ENCODE measurements at places on chromosomes 2 and 18.

- no peak for DNase-seq
Measured at GRCh38 chr2:240791221-240791800, 28.7 kb downstream of the KIF1A start.

DNA sequence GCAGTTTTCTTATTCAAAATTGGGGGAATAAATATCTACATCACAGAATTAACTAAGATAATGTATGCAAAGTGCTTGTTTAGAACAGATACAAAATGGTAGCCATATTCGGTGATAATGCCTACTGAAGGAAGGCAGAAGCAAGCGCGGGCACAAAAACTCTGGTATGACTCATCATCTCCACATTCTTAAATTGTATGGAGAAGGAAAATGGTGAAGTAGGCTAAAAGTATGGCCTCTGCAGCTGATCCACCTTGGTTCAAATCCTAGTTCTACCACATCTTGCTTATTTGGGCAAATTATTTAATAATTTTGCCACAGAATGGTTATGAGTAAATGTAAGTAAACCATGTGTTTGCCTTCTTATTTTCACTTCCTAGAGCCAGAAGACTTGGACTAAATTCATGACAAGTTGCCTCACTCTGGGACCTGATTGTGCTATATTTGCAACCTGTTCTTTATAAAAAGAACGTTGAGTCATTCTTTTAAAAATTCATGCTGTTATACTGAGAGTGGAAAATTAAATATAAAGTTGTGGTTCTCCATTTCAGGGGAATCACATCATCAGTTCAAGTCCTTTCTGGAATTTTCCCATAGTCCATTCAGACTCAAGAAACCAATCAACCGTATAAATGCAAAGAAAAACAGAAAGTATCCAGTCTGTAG is 9.0 kb upstream of the CDK15 start:
- DNase-seq, result no peak

DNA sequence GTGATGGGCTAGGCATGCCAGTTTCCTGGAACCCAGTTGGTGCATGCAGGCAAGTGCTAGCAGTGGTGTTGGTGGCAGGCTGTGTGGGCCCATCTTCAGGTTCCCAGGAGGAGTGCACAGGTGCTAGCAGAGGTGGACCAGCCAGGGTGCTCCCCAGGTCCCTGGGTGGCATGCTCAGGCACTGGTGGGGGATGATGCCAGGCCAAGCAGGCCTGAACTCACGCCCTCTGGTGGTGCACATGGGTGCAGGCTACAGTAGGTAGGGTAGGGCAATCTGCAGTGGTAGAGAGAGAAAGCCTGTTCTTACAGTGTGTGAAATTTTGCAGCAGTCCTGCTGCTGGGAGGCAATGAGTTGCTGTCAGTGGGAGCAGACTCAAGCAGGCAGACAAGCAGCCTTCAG is 1651.8 kb downstream of the DPP10 start:
- no peak for DNase-seq

DNA sequence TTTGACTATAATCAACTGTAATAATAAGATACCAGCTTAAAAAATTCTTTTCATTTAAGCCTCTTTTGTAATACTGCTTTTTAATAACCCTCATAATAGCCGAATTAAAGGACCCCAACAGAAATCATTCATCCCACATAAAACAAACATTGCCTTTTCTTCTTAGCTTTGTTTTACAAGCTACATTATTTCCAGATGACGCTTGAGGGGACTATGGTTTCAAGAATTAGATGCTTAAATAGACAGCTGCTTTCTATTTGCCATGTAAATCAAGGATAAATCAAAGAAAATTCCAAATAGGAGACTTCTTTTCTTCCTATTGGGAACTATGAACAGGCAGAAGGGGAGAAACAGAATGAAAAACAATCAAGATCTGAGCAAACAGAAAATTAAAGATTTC is 200.7 kb upstream of the SMAD7 start:
- DNase-seq, result no peak

DNA sequence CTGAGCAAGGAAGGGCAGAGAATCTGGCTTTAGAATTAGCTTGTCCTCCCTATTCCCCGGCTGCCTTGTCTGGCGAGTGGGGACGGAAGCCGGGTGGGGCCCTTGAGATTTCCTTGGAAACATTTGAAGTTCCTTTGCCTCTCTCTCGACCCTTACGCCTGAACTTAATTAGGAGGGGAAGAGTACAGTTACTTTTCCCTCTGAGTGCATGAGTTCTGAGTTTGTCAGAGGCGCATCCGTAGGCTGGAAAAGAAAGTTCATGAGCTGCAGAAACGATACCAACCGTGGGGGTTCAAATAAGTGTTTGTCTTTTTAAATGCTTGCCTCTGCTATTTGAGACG is 468 bp downstream of the PIKFYVE start:
- no peak for DNase-seq

- no peak for DNase-seq
Measured at GRCh38 chr2:7023542-7023941, 106.3 kb downstream of the RNF144A start.

- DNase-seq, result no peak
Measured at GRCh38 chr2:104599787-104600510, 254.0 kb upstream of the POU3F3 start.

DNA sequence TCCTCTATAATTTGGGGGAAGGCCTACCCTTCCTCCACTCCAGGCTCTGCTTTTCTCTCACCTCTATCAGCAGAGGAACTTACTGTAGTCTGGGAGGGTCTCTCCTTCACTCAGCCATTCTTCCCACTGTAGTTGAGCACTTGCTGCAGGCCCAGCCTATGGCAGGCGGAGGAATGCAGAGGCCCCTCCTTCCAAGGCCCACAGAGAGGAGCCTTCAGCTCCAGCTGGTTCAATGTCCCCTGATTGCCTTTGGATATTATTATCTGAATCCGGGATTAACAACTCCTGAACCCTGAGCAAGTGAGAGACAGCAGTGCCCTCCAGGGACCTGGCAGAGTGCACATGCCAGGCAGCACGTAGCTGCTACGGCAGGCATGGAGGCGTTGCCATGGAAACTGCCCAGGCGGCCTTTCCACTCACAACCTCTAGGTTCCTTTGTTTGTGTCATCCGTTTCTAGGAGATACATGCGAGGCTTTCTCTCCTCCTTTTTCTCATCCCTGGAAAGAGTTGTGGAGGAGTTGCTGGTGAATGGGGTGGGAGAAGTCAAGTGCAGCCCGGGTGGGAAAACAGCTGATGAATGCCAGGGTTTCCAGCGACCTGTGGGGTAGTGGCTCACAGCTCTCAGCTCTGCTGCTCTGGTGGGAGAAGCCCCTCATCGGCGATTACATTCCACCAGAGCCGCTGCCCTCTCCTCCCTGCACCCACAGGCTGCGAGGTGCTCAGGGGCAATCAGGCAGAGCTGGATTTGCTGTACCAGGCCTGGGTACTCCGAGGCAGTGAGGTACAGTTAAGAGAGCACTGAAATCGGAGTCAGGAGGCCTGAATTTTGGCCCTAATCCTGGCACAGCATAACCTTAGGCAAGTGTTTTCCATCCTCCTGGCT is 55.3 kb upstream of the HK2 start:
- DNase-seq, result no peak

DNA sequence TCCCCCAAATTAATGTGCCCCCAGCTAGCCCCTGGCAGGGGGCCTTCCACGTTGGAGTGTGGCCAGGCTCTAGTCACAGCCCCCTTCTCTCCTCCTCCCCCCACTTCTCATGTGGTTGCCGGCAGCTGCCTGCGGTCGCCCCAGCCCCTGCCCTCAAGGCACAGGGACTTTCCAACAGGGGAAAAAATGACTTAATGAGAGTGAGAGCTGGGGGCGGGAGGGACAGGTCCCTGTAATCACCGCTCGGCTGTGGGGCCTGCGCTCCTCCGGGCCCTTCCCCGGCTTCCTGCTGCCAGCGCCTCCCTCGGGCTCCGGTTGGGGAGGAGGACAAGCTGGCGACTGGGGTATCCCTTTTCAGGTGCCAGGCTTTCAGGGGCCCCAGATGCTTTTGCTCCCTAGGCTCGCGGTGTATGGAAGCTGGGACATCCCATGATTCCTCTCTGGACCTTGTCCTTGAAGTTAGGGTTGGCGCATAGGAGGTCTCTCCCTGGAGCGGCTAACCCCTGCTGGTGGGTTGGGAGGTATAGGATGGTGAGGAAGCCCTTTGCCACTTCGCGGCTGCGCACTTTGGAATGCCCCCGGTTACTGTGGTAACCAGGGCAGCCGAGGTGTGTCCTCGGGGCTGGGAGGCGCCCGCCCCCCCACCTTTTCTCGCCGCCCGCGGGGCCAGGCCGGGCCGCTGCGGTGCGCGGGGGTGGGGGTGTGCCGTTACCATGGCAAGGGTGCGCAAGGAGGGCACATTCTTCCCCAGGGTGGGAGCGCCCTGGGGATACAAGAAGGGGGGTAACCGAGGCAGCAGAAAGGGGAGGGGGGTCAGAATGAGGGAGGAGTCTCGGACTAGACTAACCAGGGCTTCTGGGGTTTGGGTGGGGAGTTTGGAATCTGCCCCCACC is 16.1 kb downstream of the WNT10A start:
- DNase-seq, result peak; percentile 75

- DNase-seq, result no peak
Measured at GRCh38 chr18:74692367-74693013, 94.8 kb downstream of the ZNF407 start.

DNA sequence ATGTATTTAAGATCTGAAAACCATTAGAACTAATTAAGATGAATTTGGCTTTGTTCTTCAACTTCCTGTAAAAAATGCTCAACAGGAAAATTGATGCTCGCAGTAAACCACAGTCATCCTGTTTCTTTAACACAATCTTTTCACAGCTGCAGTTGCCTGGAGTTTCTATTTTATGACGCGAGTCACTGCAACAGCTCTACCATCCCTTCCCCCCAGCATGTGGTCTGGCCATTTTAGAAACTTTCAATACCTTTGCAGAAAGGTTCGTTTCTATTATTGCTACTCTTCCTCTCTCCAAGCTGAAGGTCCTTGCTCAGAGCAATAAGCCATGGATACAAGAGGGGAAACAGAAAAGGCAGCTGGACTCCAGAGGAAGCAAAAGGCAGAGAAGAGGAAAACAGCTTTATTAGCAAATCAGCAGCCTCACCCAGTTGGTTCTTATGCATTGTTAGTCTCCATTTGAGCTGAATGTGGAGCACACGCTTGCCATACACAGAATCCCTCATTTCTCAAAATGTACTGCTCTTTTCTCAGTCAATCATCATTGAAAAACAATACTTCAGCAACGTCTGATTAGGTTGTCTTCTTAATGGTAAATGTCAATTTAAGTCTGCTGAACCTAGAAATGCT is 3.9 kb downstream of the WIPF1 start:
- DNase-seq, result peak; percentile 47

- DNase-seq, result no peak
Measured at GRCh38 chr2:20061476-20061875, 10.0 kb upstream of the LAPTM4A start.

GRCh38 chr18:3652380-3653262 is 202.6 kb downstream of the TGIF1 start:
- DNase-seq, result peak; percentile 14

GRCh38 chr2:12262681-12263436 is 453.9 kb upstream of the TRIB2 start:
- no peak for DNase-seq

GRCh38 chr18:60982329-60982695 is 350.9 kb upstream of the CDH20 start:
- DNase-seq, result no peak

DNA sequence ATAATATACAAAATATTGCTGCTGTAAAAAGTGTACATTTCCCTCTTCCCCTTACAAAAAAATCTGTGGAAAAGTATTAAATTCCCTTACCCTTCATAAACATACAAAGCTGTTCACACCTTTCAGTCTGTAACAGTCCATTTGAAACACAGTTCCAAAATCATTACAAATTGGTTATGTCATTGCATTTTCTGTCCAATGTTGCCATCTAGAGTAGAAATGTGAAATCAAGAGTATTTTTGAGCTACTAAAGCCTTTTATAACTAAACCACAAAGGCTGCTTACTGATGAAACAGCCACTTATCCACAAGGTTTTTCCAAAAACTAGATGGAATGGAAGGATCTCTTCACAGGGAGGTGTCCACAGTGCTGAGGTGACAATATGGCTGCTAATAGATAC is 72.5 kb downstream of the SS18 start:
- no peak for DNase-seq

GRCh38 chr2:72929010-72929409 is 11.7 kb downstream of the EMX1 start:
- no peak for DNase-seq

DNA sequence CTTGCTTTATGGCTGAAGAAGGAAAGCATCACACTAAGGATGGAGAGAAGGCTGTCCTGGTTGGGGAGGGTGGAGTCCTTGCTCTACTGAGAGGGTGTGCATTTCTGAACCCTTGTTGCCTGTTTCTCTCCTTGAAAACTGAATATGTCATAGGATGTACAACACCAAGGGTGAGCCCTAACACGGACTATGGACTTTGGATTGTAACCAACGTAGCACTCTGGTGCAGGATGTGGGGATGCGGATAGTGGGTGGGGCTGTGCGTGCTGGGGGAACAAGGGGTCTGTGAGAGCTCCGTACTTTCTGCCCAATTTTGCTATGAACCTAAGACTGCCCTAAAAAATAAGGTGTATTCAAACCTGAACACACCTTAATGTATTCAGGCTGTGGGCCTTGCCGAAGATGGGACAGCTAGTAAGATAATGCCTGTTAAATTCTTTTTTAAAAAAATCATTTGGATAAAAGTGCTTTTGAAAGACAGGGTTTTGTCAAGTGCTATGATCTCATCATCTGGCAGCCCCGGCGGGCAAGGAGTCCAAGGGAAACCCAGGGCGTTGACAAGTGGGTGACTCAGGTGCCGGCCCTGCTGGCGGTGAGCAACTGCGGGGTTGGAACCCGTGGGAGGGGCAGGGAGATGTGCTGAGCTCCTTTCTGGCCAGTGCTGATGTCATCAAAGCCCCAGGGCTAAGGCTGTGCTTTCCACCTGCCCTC is 54.0 kb downstream of the GATA6 start:
- DNase-seq, result no peak

DNA sequence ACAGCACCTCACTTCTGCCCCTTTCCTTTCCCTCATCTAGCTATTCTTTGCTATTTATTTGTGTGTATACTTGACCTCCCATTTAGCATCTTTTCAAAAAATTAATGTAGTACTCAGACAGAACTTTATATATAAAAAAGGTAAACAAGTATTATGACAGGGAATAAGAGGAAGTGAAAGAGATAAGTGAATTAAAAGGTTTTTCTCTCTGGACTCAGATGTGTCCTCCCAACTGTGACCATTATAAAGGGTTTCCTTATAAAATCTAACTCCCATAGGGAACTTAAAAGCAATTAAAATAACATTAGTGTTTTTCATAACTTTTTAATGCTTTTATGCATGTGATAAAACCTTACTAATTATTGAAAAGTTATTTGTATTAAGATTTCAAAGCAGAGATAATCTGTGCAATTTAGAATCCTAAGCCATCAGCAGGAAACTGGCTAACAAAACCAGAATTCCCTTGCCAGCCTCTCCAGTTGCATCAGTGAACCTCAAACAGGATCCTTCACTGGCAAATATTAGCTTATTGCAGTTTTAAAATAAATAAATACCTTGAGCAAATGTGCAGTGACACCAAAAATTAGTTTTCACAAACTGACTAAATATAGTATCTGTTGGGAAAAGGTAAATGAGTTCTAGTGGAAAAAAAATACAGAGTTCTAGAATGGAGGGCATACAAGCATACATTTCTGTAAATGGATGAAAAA is 930.7 kb downstream of the BCL11A start:
- DNase-seq, result no peak

GRCh38 chr18:11840493-11840892 is 10.7 kb upstream of the CHMP1B start:
- DNase-seq, result no peak
